ENCODE measurements at places on chromosomes 11 and 22. TPM values are rescaled to one million over a fixed set of nuclear protein-coding genes. Genes with fewer than 3 reads are reported as not detected.

SSTR3 gene
- total RNA-seq = not detected

OR5AS1 gene
- not detected for total RNA-seq

VEGFB gene
- 18.7 TPM for total RNA-seq

OR2AG2 gene
- 0.07 TPM for total RNA-seq

PGR gene
- total RNA-seq = 0.07 TPM

NECTIN1 gene
- 9.4 TPM for total RNA-seq

SPI1 gene
- not detected for total RNA-seq

SHANK2 gene
- not detected for total RNA-seq

MMP11 gene
- 4.5 TPM for total RNA-seq

CNTN5 gene
- total RNA-seq = not detected

RASGRP2 gene
- 0.53 TPM for total RNA-seq

C1QTNF5 gene
- 101 TPM for total RNA-seq

DKK3 gene
- total RNA-seq = 287 TPM

ACRV1 gene
- total RNA-seq = not detected

SLC25A18 gene
- total RNA-seq = not detected

APIP gene
- 23.3 TPM for total RNA-seq

OR2AT4 gene
- not detected for total RNA-seq

AGBL2 gene
- 0.18 TPM for total RNA-seq

KCNA4 gene
- not detected for total RNA-seq

GRIK4 gene
- 0.07 TPM for total RNA-seq

CCDC87 gene
- total RNA-seq = 0.21 TPM

CLCF1 gene
- total RNA-seq = 2.2 TPM

MS4A12 gene
- total RNA-seq = not detected

MMP10 gene
- total RNA-seq = 13.3 TPM

DEUP1 gene
- total RNA-seq = not detected

LARGE2 gene
- total RNA-seq = not detected

PATE4 gene
- not detected for total RNA-seq

FERMT3 gene
- 109 TPM for total RNA-seq

BATF2 gene
- 1.1 TPM for total RNA-seq

MRPL23 gene
- 58.7 TPM for total RNA-seq

PICK1 gene
- 12.9 TPM for total RNA-seq

PRRG4 gene
- 0.49 TPM for total RNA-seq

CTTN gene
- 387 TPM for total RNA-seq

MRGPRX4 gene
- total RNA-seq = not detected

PAK1 gene
- total RNA-seq = 5.0 TPM

CEND1 gene
- total RNA-seq = 0.13 TPM

C11orf97 gene
- not detected for total RNA-seq

CAVIN3 gene
- 94.6 TPM for total RNA-seq

MMP8 gene
- total RNA-seq = not detected

CHRM4 gene
- total RNA-seq = 0.18 TPM

SYT9 gene
- total RNA-seq = 0.04 TPM

GGT5 gene
- 7.0 TPM for total RNA-seq

VPS51 gene
- total RNA-seq = 190 TPM

OR51I1 gene
- not detected for total RNA-seq

OOSP1 gene
- not detected for total RNA-seq

ADAMTS15 gene
- under 0.01 TPM for total RNA-seq

RHOD gene
- total RNA-seq = 10.6 TPM

TSSK2 gene
- not detected for total RNA-seq

CD3D gene
- not detected for total RNA-seq

PES1 gene
- 115 TPM for total RNA-seq

JHY gene
- total RNA-seq = 1.8 TPM

FBLN1 gene
- total RNA-seq = 0.13 TPM

OR52E8 gene
- total RNA-seq = not detected
